SJSA1 (cell line): ENCODE measurements at places on chromosomes 5 and 9. TPM values are rescaled to one million over a fixed set of nuclear protein-coding genes. Genes with fewer than 3 reads are reported as not detected.

GRCh38 chr5:136615251-136616119 is 250.1 kb upstream of the TRPC7 start:
- no peak for DNase-seq

TMEM252 gene
- not detected in 2 replicates for total RNA-seq

PCDHGA5 gene
- total RNA-seq, result 0.76 and 1.8 TPM in 2 replicates

SNCB gene
- total RNA-seq, result not detected in 2 replicates

PRR16 gene
- total RNA-seq, result 10.3 and 16.0 TPM in 2 replicates
